ENCODE measurements at places on chromosomes 16 and 17.

DNA sequence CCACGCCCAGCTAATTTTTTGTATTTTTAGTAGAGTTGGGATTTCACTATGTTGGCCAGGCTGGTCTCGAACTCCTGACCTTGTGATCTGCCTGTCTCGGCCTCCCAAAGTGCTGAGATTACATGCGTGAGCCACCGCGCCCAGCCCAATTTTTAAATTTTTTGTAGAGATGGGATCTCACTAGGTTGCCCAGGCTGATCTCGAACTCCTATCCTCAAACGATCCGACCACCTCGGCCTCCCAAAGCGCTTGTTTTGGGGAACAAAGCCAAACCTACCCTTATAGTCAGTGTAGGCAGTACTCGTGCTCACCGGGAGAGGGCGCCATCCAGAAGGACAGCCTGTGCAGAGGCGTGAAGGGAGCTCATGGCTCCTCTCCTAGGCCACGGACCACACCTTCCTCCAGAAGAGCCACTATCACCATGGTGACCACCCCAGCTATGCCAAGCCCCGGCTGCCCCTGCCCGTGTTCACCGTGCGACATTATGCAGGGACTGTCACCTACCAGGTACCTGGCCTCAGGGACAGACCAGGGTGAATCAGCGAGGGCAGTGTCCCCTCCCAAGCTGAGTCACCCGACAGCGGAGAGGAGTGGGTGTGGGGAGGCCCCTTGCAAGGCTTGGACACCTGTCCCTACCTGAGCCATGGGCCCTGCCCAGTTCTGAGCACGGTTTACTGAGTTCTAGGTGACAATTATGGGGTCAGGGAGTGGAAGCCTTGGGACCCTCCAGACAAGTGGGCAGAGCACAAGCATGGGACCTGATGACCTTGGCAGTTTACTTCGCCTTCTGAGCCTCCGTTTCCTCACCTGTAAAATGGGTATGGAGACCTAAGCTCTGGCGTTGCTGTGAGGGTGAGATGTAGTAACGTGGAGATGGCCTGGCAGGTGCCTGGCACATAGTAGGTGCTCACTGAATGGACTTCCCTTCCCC, 13.7 kb downstream of the MYO15B start:
- DNase-seq, result peak; percentile 56

DNA sequence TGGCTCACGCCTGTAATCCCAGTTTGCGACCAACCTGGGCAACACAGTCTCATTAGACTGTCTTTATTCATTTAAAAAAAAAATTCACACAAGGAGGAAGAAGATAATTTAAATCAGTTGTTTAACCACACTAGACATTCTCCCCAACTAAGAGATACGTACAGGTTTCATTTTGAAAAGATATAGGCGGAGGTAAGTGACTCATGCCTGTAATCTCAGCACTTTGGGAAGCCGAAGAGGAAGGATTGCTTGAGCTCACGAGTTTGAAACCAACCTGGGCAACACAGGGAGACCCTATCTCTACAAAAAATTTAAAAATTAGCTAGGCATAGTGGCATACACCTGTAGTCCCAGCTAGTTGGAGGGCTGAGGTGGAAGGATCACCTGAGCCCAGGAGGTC, 5.3 kb downstream of the CMTM4 start:
- no peak for DNase-seq

DNA sequence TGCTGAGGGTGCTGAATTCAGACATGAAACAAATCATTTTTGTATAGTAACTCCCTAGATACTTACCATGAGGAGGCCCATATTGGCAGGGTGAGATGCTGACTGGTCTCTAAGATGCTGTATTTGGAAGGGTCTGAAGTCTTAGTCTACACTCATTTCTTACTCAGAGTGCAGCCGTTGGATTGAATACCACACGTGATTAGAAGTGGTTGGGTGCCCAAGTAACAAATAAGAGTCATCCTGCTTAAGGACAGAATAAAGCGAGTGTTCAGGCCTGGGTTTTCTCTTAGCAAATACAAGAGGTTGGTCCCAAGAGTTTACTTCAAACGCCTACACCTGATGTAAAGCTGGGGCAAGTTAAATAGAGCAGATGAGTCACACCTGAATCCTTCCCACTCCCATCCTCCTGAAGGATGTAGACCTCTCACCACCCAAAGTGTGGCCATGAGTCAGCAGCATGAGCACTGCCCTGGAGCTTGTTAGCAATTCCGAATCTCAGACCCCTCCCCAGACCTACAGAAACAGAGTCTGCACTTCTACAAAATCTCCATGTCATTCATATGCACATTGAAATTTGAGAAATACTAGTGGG, 284.6 kb upstream of the CDH5 start:
- DNase-seq, result no peak

DNA sequence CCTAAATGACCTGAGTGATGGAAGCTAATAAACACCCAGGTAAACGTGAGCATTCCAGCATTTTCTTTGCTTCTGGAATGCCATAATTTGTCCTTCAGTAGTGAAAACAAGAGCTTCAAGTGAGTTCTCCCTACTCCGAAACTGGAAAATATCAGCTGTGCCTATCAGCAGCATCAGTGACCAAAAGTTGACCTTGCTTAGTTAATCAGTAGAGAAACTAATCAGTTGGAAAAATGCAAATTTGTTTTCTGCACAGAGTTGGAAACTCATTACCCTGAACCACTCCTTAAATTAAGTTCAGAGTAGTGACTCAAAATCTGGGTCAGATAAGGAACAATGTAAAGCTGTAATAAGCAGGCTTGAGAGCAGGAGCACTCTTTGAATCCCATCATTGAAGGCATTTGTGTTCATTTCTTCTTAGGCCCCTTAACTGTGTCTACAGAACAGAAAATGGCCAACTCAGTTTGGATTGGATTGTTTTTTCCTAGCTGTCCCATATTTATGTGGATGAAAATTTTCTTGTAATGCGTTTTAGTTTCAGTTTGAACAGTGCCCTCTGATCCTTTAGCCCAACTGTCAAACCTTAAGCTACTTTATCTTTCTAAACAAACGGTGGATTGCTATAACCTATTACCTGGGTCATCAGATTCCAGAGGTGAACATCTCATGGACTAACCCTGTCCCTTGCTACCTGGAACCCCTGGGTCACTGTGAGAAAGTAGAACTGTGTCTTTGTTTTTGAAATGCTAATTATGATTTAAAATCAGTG, 290.4 kb downstream of the TOX3 start:
- no peak for DNase-seq

GRCh38 chr17:18143044-18143936, 34.7 kb downstream of the MYO15A start:
- DNase-seq, result peak; percentile 45

DNA sequence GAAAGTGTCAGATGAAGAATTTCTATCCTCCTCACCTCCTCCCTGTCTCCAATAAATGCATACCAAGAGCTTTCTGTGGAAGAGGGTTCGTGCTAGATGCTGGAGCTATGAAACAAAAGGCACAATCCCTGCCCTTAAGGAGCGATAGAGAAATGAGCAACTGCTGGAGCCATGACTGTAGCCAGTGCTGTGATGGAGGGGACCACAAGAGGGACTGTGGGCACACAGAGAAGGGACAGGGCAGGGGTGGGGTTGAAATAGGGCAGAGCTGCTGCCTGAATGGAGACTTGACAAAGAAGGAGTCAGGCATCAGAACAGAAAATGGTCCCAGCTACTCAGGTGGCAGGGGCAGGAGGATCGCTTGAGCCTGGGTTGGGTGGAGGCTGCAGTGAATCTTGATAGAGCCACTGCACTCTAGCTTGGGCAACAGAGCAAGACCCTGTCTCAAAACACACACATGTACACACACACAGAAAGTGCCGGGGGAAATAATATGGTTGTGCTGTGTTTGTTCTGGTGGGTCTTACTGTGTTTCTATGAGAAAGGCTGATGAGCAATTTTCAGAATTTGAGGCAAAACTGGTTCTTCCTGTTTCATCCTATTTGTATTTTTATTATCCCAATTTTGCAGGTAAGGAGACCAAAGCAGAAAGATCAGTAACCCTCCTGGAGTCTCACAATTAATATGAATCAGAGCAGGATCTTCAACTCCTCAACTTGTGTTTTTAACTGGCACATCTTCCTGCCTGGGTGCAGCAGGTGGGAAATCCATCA, 16.5 kb downstream of the TMEM98 start:
- no peak for DNase-seq

GRCh38 chr17:65885541-65886312, 306.2 kb downstream of the CEP112 start:
- no peak for DNase-seq

GRCh38 chr16:78903237-78903636, 697.3 kb downstream of the MAF start:
- no peak for DNase-seq

GRCh38 chr16:56738221-56738620, 8.3 kb downstream of the NUP93 start:
- DNase-seq, result no peak

DNA sequence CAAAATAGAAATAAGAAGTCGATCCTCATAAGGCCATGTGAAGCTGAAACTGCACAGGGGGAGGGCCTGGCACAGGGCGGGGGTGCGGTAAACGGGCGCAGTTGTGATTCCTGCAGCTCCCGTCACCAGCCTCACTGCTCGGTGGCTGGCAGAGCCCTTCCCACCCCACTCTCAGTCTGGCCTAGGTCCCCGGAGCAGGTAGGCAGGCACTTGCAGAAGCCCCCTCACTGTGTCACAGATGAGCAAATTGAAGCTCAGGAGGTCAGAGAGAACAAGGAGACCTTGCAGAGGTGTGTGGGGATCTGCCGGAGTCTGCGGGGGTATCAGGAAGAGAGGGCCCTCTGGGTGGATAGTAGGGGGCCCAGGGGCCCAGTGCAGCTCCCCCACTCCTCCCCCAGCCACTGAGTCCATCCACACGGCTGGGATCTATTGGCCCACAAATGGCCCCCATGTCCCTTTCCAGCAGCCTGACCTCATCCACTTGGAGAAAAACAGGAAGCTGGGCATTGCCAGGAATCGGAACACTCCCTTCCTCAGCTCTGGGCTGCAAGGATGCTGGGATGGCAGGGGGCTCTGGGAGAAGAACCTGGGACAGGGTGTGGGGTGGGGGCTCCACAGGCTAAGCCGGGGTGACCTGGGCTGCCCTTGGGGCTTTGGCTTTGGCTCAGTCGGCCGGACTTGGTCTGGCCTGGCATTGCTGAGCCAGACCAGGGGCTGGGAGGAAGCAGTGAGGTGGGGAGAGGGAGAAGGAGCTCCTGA, 21.4 kb upstream of the MAP3K14 start:
- DNase-seq, result no peak

GRCh38 chr16:26816266-26816665, 250.5 kb upstream of the C16orf82 start:
- no peak for DNase-seq

- peak; percentile 35 for DNase-seq
Observed at GRCh38 chr17:2547176-2547575, 35.5 kb upstream of the METTL16 start.

DNA sequence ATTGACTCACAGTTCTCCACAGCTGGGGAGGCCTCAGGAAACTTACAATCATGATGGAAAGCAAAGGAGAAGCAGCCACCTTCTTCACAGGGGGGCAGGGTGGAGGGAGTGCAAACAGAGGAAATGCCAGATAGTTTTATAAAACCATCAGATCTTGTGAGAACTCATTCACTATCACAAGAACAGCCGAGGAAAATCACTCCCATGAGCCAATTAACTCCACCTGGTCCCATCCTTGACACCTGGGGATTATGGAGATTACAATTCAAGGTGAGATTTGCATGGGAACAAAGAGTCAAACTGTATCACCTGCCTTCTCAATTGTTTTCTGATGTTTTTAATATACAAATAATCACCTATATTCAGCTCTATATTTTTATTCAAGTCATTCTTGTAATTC, 1527.3 kb upstream of the GOT2 start:
- DNase-seq, result no peak

GRCh38 chr17:44247440-44247841, 20.5 kb downstream of the SLC4A1 start:
- no peak for DNase-seq

DNA sequence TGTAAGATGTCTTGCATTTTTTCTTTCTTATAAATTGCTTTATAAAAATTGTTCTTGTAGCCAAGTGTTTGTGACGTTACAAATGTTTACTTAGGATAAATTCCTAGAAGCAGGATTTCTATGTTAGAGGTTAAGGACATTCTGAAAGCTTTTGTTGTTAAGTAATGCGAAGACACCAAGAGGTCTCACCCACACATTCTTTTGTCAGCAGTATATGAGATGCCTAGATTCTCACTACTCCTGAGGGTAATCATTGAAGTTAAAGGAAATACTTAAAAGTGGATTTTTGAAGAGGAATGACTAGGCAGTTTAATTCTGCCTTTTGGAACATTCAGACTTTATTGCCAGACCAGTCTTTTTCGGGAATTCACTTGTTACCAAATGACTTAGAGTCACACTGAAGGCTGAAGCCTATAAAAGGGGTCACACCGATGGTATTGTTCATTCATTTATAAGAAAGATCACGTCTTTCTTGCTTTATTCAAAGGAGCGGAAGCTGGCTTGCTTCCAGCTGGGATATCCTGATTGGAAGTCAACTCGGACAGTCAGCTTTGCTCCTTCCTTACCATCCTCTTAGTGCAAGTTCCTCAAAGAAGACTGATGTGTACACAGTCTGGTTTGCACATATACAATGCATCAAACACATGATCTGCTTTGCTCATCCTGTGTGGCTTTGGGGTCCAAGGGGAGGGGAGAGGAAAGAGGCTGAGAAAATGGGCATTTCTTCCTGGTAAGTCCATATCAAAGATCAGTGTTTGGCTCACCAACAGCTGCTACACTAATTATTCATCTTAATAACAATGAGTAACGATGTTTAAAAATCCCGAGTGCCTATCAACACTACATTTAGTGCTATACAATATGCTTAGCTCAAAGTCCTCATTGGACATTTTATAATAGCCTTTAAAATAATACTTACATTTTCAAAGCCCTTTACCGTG, 160.0 kb downstream of the MAP2K6 start:
- no peak for DNase-seq

DNA sequence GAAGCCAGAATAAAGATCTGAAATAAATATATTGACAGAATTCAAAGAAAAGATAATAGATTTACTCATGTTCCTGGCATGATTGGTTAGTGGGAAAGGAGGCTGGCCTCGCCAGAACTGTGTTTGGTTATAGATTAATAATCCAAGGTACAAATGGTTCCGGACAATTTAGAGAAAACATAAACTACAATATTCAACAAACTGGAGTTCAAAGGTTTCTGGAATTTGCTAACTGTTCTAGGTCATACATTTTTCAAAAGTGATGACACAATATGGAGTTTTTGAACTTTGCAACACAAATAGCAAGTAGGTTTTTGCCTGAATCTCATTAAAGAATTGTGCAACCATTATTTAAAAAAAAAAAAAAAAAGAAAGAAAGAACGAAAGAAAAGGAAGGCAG, 251.7 kb upstream of the SALL1 start:
- no peak for DNase-seq

DNA sequence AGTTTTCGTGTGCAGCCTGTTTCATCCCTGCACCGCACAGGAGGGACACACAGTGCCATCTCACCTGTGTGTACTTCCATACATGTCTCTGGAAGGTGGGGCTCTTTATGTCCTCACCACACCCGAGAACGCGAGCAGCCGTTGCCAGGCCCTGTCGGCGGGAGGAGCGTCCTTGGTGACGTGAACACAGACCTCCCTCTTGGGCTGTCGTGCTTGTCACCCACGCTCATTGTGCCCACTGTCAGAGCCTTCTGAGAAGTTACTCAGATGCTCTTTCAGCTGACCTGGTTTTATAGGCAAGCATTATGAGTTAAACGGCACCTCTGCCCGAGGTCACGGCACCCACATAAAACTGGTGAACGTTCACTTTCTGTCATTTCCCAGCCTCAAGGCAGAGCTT, 40.2 kb downstream of the ZNF750 start:
- no peak for DNase-seq

Data from inflammatory macrophage (primary cell).